Naive B cell (primary cell): ENCODE measurements at places on chromosomes 7 and 10.
A peak's percentile ranks its signal among the peaks of the same experiment; 100 is the strongest.

DNA sequence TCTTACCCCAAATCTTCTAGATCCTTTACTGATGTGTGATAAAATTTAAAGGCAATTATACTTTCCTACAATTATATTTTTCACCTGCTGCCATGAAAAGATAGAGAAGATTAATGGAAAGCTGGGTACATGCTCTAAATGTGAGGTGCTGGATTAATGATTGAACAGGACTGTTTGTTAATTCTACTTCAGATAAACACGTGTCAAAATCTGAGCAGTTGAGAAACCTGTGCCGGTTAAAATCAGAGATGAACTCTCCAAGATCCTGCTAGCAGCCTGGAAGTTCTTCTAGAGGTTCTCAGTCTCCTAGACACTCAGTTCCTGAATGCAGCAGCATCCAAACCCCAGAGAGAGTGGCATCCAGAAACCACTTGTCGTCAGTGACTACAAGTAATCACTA lies 69.2 kb downstream of the INHBA start:
- no peak for DNase-seq

- no peak for DNase-seq
These were observed 345.3 kb upstream of the SEMA3C start for GRCh38 chr7:81264116-81264515.

DNA sequence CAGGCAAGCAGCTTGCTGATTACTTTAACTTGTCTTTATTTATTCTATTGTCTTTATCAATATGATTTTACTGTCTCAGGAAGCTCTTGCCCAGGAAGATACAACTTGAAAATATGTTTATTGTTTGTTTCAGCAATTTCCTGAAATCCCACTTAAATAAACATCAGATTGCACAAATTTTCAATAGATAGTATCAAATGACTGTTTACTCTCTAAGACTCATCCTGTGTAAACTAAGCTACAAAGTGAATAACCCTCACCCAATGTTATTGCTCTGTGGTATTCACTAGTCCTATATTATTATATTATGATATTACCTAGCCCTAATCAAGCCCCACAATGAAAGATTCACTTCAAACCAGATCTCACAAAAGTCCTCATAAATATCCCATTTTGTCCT lies 130.4 kb upstream of the HPS1 start:
- DNase-seq, result no peak

GRCh38 chr7:158611541-158611940 lies 23.9 kb upstream of the PTPRN2 start:
- no peak for DNase-seq

DNA sequence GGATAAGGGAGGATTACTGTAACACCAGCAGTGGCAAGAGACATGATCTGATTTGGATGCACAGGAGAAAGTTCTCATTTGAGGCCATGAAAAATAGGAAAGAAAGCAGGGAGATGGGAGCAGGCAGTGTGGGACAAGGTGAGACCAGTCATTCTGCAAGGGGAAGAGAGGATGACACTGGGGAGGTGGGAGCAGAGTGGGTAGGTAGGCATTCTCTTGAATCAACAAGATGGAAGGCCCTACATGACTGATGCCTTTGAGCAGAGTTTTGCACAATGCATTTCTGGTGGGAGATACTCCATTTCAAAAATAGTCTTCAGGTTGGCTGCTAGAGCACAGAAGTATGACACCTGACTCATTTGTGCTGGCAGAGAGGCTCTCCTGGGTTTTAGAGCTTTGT lies 10.5 kb downstream of the RPS24 start:
- DNase-seq, result no peak

GRCh38 chr10:93816123-93816747 lies 58.5 kb downstream of the LGI1 start:
- DNase-seq, result peak; percentile 8

DNA sequence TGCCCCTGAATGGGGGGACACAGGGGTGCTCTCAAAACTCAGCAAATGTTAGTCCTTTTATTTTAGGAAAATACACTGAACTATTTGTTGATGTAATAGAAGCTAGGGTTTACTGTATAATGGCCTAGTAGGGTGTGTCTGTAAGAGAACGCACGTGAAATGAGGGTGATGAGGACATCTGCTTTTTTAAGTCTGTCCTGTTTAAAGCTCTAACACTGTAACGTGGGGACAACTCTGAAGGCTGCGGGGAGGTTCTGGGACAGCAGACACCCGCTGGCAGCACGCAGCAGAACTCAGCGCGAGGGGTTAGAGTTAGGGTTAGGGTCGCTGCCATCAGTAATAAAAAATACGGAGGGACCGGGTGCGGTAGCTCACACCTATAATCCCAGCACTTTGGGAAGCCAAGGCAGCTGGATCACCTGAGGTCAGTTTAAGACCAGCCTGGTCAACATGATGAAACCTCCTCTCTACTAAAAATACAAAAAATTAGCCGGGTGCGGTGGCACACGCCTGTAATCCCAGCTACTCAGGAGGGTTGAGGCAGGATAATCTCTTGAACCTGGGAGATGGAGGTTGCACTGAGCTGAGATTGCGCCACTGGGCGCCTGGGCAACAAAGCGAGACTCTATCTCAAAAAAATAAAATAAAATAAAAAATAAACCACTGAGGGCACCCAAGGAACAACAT lies 98.0 kb downstream of the CTBP2 start:
- no peak for DNase-seq

DNA sequence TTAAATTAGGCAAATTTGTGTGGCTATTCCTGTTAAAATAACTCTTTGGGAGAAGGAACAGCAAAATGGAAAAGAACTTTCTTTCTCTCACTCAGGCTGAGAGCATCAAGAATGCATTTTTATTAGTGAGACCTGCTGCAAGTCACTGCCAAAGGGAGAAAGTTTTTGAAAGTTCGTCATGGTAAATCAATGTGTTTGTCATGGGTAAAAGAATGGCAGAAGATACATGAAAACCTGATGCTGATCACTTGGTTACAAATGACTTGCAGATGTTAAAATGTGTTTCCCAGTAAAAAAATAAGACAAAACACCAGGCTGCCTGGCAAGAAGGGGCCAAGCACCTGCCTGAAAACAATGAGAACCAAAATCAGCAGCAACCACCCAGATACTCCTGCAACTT lies 484.7 kb upstream of the NRP1 start:
- no peak for DNase-seq

GRCh38 chr10:30432622-30433305 lies 1.2 kb upstream of the MAP3K8 start:
- no peak for DNase-seq

- DNase-seq, result no peak
These were observed 93.5 kb downstream of the DYNC1I1 start for GRCh38 chr7:95865716-95866371.

- DNase-seq, result no peak
These were observed 81.6 kb downstream of the DNAJB6 start for GRCh38 chr7:157418204-157419034.

DNA sequence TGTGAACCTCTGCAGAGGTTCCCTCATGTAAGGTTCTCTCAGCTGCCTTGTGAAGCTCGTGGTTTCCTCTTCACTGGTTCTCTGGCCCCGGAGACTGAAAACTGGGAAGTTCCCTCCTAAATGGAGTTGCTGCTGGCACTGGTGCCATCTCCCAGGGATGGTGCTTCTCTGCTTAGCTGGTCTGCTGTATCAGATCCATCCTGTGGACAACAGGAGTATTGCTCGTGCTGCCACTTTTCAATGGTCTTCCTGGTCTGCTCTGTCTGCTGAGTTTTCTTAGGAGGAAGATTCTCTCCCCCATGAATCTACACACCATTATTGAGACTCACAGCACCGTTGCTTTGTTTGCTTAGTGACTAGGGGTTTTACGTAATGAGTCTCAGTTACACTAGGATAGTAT lies 247.8 kb downstream of the OTUD1 start:
- DNase-seq, result no peak

GRCh38 chr7:126079151-126079550 lies 1149.5 kb upstream of the POT1 start:
- no peak for DNase-seq

DNA sequence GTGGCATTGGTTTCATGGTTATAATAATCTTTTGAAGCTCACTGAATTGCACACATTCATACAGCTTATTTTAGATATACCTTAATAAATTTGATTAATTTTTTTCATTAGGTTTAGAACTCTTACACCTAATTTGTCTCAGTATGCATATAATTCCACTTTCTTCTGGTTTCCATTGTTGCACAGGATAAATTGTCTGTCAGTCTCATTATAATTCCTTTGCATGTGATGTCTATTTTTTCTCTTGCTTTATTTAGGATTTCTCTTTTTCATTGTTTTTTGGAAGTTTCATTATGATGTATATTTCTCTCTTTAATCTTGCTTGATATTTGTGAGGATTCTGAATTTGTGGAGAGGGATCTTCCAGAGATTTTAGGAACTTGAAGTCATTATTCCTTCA lies 84.7 kb downstream of the ARL5B start:
- DNase-seq, result no peak

GRCh38 chr7:23714150-23714464 lies 4.1 kb downstream of the STK31 start:
- DNase-seq, result no peak

DNA sequence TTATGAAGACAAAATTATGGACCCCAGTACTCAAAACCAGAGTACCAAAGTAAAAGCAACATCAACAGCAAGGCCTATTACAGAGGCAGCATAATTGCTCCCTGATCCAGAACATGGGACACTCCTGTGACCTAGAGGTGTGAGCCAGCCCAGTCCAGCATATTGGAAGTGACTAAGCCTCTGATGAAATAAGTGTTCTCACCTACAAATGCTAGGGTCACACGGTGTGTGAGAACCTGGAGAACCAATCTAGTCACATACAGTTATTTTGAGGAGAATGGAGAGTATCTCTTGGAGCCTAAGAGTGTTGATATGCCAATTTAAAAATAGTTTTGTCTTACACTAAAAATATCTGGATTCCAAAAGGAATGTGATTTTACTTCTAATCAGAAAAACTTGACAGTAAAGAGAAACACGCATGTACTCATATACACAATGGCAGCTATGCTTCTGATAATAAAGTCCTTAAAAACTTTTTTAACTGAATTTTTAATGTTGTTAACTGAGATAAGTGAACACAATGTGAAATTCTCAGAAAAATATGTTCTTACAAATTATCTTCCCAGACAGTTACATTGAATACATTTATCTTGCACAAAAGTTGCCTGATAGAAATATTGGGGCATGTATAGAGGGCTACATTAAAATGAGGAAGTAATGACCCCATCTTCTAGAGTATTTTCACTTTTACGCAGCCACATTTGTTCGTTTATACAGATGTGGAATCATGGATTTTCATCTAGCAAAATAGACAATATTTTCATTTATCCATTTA lies 56.8 kb upstream of the CD36 start:
- DNase-seq, result no peak

- DNase-seq, result no peak
These were observed 223.5 kb downstream of the ARHGAP12 start for GRCh38 chr10:31705136-31705535.

GRCh38 chr7:99563650-99564049 lies 5.2 kb downstream of the ZNF655 start:
- no peak for DNase-seq

GRCh38 chr10:4765428-4765827 lies 60.6 kb upstream of the AKR1E2 start:
- no peak for DNase-seq

DNA sequence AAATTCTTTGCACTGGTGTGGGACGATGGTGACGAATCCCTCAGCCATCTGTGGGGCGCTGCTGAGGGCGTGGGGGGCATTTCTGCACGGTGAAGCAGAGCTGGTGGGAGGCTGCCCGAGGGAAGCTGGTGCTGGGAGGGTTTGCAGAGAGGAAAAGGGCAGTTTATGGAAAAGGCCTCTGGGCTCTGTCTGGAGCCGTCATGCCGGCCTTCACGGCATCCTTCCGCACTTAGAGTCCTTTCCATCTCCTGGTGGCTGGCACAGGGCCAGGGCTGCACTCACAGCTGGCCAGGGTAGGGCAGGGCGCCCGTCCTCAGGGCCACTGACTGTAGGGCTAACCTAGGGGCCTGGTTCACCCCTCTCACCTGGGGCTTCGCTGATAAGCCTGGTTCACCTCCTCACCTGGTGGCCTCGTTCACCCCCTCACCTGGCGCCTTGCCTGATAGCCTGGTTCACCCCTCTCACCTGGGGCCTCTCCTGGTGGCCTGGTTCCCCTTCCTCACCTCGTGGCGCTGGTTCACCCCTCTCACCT lies 598 bp upstream of the AMZ1 start:
- DNase-seq, result no peak

DNA sequence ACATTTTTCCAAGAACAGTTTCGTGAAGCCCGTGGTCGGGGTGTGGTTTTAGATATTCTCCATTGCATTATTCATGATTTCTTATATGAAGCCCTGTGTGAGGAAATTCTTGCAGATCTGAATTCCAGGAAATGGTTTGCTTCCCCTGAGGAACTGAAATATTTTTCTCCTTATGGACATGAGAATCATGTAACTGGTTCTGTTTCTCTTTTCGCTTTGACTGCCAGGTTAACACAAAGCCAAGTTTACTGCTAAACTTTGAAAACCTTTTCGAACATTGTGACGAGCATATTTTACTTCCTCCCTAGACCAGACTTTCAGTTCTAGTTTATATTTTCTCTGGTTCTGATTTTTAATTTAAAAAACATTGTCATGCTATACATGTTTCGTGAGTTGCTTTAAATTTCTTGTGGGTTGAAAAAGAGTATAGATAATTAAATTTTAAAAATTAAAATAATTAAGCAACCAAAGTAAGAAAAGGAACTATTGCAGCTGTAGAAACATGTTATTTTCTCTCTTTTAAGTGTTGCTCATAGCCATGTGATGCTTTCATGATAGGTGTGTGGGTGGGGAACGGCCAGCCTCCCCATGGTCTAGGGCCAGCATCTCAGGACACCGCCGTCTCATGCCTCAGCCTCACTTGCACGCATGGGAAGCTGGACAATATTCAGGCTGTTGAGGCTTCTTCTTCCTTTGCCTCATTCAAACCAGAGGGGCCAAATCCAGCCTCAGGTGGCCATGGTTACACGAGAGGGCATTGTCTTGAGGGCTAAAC lies 97.1 kb downstream of the CREB5 start:
- no peak for DNase-seq

- no peak for DNase-seq
These were observed 19.7 kb upstream of the LAMB4 start for GRCh38 chr7:108149908-108150307.

DNA sequence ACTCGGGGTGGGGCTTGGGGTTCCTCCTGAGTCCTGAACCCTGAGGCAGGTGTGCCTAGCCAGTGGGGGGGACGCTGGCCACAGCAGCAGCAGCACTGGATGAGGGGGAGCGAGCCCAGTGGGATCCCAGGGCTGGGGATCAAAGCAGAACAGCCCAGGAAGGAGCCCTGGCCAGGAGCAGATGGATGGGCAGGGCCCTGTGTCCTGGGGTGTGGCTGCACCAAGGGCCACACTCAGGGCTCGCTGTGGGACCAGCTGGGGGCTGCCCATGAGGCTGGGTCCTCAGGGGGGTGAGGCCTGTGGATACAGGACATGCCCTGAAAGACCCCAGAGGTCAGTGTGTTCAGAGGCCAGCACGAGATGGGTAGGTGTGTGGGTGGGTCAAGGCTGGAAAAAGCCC lies 50.9 kb downstream of the STK32C start:
- no peak for DNase-seq
